ENCODE measurements at places on chromosomes 7 and 10.
A peak's percentile ranks its signal among the peaks of the same experiment; 100 is the strongest.

DNA sequence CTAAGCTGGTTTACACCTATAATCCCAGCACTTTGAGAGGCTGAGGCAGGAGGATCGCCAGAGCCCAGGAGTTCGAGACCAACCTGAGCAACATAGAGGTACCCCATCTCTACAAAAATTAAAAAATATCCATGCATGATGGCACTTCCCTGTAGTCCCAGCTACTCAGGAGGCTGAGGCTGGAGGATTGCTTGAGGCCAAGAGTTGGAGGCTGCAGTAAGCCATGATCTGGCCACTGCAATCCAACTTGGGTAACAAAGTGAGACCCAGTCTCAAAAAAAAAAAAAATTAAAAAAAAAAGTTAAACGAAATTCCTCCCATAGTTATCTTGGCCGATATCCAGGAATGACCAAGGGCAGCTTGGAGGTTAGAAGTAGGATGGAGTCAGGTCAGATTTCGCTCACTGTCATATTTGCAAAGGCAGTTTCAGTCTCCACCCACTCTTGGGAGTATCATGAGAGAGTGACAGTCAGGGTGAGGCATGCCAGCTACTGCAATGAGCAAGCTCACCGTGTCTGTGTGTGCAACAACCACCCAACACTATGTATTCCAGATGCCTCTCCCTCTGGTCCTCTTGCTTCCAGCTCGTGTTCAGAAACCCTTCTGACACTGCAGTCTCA lies 6.0 kb upstream of the ZDHHC4 start:
- DNase-seq: no peak

DNA sequence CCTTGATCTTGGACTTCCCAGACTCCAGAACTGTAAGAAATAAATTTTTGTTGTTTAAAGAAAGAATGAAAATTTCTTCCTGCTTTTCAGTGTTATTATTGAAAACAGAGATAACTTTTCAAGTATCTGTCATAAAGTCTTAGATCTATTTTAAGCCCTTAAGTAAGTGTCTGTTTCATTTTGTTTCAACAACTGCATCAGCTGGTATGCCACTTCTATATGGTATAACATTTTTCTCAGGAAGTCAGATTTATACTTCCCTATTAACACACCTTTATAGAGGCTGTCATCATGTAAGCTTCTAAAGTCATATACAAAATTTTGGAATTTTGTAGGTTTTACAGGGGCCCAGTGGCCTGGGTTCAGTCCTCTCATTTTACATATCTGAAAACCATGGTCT lies 24.4 kb downstream of the RALA start:
- DNase-seq: no peak

GRCh38 chr10:128627811-128628210 lies 501.6 kb upstream of the MKI67 start:
- DNase-seq: no peak

GRCh38 chr7:115085421-115085820 lies 163.5 kb downstream of the MDFIC start:
- DNase-seq: no peak

- peak; percentile 6 for DNase-seq
These were observed 11.8 kb upstream of the TIAL1 start for GRCh38 chr10:119608316-119609155.

DNA sequence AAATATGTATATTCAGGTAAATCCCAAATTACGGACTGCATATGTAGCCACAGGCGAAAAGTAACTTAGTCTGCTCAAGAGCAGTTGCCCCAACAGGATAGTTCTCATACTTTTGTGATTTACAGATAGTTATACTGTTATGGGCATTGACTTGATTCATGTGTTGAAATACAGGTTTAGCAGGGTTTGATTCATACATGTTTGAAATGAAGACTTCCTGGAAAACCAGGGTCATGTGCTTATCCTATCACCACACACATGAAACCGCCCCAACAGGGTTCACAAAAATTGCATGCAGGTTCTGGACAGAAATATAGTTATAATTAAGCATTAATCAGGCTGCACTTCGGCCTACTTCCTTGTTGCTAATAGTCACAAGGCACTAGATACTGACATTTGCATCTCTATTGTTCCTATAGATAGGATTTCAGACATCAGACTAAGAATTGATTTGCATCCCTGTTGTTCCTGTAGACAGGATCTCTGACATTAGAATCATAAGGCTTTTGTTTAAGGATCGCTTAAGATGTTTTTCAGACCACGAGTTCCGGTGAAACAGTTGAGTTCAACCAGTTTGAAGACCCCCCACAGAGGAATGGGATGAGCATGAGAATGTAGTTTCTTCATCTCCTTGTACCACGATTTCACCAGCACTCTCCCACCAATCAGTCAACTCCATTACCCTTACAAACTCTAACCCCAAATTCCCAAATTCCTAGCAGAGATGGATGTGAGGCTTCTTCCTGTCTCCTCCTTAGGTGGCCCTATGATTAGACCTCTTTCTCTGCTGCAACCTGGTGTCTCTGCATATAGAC lies 2.0 kb upstream of the ZNF398 start:
- no peak for DNase-seq

- DNase-seq: no peak
These were observed 12.4 kb downstream of the MTURN start for GRCh38 chr7:30147223-30147622.

GRCh38 chr7:129678606-129679005 lies 67.1 kb downstream of the NRF1 start:
- no peak for DNase-seq

- no peak for DNase-seq
These were observed 654 bp upstream of the SLF2 start for GRCh38 chr10:100912013-100912604.

DNA sequence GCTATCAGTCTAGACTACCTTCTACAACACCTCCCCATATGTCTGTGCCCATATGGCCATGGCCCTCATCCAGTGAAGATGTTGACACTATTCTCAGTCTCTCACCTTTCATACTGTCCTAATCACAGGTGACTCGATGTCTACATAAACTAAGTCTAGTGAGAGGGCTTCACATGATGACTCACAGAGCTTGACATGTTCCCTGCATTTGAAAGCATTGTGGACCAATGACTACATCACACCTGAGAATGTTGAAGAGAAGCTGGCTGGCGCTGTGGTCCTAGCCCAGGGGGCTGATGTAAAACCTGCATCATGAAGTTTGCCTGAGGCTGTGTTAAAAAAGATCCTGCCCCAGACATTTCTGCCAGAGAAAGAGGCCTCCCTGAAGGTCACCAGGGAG lies 167.2 kb downstream of the NPSR1 start:
- no peak for DNase-seq

- DNase-seq: no peak
These were observed 20.6 kb downstream of the WIPF3 start for GRCh38 chr7:29826904-29827303.

DNA sequence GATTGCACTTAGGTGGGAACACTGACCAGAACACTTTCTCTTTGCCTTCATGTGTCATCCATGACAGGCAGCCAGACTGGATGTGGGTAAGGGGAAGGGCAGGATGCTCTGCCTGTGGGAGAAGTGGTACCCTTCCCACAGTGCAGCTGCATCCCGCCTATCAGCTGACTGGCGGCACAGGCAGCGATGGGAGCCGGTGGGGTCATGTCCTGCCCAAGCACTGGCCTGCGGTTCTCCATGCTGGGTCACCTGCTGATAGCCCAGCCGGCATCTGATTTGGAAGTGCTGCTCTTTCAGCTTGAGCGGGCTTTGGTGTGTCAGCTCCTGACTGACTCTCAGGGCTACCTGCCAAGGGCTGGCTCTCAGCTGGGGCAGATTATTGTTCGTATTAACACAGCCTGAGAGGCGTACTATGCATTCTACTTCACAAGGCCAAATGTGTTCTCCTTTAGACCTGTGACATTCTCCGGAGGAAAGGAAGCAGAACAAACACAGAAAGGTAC lies 105.2 kb upstream of the PDLIM1 start:
- DNase-seq: no peak

DNA sequence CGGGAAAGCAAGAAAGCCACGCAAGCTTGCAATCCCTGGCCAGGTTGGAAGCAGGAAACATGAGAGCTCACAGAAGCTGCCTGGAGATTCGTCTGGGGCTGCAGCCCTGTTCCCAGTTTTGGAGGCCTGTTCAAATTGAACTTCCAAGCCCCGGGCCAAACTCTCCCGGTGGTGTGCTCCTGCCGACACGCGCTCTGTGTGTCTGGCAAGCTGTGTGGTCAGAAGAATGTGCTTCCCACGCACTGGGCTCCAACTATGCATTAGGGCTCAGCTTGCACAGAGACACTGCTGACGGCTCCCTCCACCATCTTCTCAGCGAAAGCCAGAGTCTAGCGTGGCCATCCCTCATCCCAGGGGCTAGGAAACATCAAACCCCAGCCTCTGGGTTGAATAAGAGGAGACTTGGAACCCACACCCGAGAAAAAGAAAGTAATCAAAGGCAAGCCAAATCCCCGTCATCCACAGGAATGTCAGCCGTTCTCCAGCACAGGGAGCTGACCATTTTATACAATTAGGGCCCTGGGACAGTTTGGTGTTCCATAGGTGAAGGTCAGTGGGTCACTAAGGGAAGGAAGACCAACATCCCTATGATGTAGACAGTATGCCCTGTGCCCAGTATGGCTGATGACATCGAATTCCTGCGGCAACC lies 107.2 kb downstream of the FGFR2 start:
- no peak for DNase-seq

- peak; percentile 24 for DNase-seq
These were observed 30.2 kb upstream of the ANKRD2 start for GRCh38 chr10:97542169-97543024.

GRCh38 chr10:14326581-14326980 lies 4.1 kb downstream of the FRMD4A start:
- DNase-seq: no peak

DNA sequence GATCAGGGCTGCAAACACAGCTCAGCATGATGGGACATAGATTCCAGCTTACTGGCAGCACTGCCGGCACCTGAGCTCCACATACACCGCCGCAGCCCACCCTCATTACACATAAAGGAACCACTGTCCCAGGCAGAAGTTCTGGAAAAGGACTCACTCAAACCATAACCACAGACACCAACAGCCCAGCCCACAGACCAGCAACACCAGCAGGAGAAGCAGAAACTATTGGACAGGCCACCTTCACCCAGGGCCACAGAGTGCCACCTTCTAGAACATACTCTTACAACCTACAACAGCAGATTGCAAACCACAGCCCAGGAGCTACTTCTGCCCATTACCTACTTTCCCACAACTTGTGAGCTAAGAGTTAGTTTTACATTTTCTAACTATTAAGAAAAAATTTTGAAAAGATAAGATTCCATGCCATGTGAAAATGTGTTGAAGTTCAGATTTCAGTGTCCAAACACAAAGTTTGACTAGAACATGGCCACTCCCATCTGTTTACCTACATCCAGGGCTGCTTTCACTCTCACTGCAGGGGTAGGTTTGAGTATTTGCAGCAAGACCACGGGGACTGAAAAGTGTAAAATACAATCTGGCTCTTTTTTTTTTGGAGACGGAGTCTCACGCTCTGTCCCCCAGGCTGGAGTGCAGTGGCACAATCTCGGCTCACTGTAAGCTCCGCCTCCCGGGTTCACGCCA lies 153.0 kb downstream of the TNS3 start:
- no peak for DNase-seq

DNA sequence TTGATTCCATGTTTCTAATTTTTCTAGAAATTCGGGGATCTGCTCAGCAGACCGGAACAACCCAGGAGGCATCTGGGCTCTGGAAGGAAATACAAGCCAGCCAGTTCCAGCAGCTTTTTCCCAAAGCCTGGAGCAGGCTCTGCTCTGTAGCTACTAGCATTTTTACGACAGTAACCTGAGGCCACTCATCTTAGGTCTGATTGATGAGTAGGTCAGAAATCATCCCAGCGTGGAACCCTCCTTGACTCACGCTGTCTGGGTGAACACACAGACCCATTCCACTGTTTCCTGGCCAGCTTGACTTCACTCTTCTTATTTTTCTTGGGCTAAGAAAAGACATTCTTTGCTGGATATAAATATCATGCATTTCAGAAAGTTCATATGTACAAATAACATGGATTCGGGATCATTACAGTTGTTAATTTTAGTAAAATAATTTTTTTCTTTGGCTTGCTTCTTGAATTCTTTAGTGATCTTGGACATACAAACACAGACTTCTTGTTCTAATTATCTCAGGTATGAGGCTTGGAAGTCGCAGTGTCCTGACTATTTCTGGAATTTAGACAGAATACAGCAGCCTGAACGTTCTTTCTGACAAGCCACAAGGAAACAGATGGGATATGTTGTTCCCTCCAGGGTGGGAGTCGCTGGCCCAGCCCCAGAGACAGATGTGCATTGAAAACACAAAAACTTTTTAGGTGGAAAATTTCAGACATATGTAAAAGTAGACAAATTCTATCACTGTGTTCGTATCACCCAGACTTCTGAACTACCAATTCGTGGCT lies 54.6 kb upstream of the PITRM1 start:
- DNase-seq: no peak

DNA sequence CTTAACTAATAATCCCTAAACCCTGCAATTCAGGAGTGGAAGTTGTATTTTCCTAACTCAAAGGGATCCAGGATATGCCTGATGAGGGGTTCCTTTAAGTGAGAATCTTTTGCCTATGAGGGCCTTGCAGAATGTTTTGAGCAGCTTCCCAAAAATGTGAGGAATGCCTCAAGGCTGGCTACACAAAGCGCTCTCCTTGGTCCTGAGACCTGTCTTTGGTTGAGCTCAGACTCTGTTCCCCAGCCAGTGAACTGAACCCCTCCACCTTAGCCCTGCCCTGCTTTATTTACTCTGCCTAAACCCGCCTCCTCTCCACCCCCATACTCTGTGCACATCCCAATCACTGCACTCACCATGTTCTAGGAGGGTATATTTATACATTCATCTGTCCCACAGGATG lies 108.6 kb downstream of the NRCAM start:
- DNase-seq: no peak

- DNase-seq: no peak
These were observed 186.2 kb downstream of the LRMDA start for GRCh38 chr10:75617485-75618155.

DNA sequence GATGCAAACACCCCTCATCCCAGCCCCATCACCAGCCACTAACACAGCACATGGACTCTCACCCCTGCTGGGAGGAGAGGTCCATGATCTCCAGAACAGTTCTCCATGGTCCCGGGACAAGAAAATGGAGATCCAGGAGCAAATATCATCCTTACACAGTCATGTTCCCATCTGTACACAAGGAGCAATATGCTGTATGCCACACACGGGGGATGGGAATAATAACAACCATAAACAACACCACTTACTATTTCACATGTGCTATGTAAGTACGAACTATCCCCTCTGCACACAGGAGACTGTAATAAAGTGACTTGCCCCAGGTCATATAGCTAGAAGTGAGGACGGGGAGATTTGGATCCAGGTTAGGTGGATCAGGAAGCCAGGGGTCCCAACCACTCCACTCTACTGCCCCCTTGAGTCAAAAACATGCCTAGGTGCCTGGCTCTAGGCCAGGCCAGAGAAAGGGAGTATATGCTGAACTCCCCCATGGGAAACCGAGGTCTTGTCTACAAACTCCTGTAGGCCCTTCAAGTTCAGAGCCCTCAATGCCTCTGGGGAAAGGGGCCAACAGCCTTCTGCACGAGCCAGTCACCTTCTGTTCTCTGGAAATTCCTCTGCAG lies 34.1 kb downstream of the LRRC20 start:
- DNase-seq: no peak

All from stimulated activated naive CD4-positive, alpha-beta T cell treated with Interleukin-2 at 50 U/mL for 16 hours (primary cell).